GM12891 (cell line): ENCODE measurements at places on chromosomes 7 and 10.

DNA sequence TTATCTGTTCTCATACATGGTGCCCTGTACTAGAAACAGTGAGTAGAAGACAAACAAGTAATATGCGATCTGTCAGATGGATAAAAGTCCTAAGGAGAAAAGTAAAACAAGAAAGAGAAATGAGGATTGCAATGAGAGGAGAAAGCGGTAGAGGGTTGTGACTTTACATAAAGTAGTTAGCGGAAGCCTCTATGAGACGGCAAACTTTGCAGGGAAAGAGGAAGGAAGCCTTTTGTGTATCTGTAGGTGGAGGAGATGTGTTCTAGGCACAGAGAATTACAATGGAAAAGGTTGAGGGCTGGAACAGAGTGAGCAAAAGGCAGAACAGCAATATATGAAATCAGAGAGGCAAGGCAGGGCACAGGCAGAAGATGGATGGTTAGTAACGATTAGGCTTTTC lies 150.4 kb upstream of the SEMA3E start:
- DNase-seq: no peak

DNA sequence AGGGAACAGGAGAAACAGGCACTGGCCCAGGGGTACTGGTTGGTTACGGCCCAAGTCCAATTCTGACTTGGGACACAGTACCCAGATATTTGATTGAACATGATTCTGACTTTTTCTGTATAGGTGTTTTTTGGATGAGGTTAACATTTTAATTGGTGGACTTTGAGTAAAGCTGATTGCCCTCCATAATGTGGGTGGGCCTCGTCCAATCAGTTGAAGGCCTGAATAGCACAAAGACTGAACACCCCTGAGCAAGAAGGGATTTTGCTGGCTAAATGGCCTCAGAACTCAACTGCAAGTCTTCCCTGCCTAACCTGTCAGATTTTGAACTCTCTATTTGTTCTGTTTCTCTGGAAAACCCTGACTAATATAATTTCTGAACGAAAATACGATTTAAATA lies 222.6 kb downstream of the TEX36 start:
- no peak for DNase-seq

GRCh38 chr7:64314566-64314965 lies 805 bp downstream of the ZNF736 start:
- DNase-seq: no peak

DNA sequence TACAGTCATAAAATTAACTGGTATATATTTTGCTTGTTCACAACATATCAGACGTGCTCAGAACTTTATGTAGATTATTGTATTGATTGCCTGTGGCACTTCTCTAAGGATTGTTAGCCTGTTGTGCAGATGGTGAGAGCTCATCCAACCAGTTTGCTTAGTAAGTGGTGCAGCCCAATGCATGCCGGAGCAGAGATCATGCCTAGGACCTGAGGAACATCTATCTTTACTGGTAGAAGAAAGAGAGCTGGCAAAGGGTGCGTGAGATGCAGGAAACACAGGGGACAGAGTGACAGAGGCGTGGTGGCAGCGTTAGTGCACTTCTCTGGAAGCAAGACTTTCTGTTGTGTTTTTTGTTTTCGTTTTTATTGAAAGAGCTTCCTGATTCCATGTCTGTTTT lies 35.9 kb downstream of the CCM2 start:
- DNase-seq: no peak

DNA sequence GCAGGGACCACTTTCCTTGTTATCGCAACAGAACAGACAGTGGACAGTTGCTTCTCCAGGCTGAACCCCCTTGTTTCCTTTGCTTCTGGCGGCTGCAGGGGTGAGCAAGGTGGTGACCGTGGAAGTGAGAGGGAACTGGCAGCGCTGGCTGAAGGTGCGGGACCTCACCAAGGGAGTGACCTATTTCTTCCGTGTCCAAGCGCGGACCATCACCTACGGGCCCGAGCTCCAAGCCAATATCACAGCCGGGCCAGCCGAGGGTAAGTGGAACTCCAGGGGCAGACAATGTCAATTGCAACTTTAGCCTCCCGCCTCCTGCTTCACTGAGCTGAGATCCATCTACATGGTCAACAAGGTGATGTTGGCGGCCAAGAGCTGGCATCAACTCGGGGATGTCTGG lies 462.1 kb upstream of the FOXK1 start:
- no peak for DNase-seq

DNA sequence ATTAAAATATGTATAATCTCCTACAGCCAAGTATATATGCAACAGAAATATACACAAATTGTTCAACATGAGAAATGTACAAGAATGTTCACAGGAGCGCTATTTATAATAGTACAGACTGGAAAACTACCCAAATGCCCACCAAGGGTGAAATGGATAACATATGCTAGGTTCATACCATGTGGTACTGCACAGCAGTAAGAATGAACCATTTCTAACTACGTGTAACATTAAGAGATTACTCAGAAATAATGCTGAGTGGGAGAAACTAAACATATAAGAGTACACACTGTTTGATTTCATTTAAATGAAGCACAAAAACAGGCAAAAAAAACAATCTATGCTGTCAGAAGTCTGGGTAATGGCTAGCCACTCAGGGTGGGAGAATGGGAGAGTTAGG lies 45.8 kb downstream of the RNLS start:
- no peak for DNase-seq

- no peak for DNase-seq
These were observed 114.9 kb downstream of the OAT start for GRCh38 chr10:124303662-124304418.

DNA sequence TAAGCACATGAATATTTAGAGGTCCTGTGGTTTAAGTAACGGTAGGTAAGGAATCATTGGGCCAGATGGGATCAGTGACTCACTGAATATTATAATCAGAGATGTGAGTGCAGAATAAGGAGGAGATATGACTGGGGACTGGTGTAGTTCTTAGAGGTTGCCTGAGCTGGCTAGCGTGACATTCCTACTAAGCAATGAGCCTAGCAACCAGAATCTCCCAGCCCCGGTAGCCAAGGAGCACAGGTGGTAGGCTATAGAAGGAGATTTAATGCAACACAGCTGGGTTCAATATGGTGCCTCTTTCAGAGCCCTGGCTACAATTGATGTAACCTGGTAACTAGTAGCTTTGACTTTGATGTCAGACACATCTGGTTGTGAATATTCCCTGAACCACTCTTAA lies 641.6 kb downstream of the AUTS2 start:
- DNase-seq: no peak

DNA sequence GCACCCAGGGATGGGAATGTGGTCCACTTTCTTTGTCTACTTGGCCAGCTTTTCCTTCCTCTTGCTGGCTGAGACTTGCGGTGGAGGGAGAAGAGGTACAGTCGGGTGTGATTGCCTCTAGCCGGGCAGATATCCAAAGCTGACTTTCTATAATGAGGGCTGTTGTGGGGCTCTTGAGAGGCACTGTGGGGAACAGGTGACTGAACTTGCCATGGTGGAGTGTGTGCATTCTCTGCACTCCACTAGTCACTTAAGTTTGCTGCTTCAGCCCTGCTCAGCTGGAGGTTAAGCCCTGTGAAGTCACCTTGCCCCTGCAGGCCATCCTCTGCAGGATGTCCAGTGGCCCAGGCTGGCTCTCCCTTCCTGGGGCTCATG lies 116.6 kb downstream of the AOAH start:
- DNase-seq: no peak

DNA sequence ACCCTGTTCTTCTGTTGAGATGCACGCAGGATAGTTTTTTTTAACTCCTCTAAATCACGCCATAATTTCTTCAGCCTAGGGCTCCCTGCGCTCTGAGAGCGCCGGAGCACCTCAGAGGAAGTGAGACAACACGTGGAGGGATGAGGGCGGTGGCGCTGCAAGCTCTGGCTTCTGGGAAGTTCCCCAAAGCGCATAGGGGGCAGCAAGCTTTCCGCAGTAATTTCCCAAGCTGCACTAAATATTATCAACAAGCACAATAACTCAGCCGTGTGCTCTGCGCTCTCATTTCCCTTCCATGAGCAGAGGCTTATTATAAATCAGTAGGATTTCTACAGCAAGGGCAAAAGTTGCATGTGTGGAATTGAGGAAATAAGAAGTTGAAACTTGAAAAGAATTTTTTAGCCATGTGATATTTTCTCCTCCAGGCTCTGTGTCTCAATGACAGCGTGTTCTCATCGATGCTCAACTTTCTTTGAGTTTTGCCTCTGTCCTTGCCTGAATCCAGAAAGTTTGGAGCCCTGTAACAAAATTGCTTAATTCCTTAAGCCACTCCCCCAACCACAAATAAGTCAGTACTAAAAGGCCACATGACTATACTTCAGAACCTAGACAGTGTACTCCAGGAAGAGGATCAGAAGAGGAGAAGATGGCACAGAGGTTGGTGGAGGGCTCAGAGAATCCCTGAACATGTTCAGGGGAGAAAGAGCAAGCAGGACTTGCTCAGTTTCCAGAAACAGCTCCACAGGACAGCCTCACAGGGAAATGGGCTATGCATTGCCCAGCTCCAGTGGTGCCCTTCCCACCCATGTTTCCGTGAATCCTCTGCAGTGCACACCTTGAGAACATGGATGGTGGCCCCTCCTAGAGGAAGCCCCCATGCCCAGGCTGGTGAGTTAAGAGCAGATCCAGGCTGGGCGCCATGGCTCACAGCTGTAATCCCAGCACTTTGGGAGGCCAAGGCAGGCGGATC lies 221.5 kb upstream of the GHITM start:
- peak; percentile 18 for DNase-seq

GRCh38 chr7:150626696-150627095 lies 5.5 kb downstream of the GIMAP6 start:
- no peak for DNase-seq

DNA sequence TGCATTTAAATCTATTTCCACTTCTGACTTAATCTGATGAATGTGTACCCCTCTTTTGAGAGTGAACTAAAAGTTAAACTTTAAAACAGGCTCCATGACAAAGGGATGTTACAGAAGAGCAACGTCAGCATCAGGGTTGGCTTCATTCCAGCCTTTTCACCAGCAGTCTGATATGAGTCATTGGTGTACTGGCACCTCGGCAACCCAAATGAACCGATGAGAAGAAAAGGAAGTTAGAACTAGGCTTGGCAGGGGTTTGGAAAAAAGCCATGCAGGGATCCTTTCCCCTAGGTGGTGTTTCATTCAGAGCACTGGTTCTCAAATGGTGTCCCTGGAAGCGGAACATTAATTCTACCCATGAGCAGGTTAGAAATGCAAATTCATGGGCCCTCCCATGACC lies 53.6 kb downstream of the SEC61G start:
- DNase-seq: no peak
